Stimulated activated naive CD4-positive, alpha-beta T cell treated with Interleukin-2 at 50 U/mL for 16 hours (primary cell): ENCODE measurements at places on chromosomes 2 and 18.

GRCh38 chr2:44715671-44716081 lies 225.8 kb upstream of the SIX3 start:
- no peak for DNase-seq

GRCh38 chr2:189018631-189019030 lies 44.5 kb downstream of the COL3A1 start:
- DNase-seq: no peak

DNA sequence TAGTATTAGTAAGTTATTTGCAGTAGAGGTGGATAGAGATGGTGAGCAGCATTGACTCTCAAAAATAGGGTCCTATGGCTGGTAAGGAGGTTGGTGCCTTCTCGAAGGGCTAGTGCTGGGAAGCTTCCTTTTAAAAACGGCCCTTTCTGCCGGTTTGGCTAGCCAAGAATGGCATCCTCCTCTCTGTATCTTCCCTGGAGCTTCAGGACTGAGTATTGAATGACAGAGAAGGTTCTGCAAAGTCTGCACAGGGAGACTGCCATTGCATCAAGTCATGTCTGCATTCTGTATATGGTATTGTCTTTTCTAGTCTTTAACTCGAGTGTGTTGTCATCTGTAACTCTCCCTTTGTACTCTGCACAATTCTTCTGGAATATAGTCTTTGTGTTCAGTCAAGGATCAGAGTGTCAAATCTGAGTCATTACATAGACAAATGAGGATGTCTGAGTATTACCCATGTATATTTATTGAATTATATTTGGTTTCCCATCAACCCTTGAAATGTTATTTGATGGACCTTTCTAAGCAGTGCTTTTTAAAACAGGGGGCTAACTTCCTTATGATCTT lies 1.1 kb downstream of the LDLRAD4 start:
- DNase-seq: no peak

GRCh38 chr2:46332686-46333281 lies 35.6 kb downstream of the EPAS1 start:
- no peak for DNase-seq

- DNase-seq: no peak
Measured at GRCh38 chr2:136736236-136736635, 29.1 kb upstream of the THSD7B start.

DNA sequence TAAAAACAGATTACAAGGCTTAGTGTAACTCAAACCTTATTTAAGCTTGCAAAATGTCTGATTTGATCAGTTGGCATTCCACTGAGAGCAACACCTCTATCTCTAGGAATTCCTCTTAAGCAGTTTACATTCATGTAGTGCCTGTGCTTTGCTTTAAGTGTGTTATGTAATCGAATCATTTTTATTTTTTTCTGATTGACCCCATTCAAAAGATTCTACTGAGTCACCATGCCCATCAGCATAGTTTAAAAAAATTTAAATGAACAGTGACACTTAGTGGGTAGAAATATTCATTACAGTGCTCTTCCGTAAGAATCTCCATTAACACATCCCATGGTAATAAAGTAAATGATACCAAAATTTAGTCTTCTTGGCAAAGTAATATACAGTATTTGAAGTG lies 67.8 kb upstream of the SLC4A10 start:
- DNase-seq: no peak

DNA sequence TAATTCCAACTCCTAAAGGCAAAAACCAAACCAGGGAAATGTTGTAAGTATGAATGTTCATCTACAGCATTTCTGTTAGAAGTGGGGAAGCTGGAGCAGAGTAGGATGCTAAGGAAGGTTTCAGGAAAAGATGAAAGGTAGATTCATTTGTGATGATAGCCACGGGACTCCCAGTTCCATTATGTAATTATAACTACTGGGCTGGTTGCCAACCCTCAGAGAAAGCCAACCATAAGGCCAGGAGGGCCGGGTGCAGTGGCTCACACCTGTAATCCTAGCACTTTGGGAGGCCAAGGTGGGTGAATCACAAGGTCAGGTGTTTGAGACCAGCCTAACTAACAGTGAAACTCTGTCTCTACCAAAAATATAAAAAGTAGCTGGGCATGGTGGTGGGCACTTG lies 288.9 kb upstream of the ETAA1 start:
- DNase-seq: no peak

- no peak for DNase-seq
Measured at GRCh38 chr2:68151037-68151436, 6.7 kb upstream of the PNO1 start.

- no peak for DNase-seq
Measured at GRCh38 chr2:224528171-224528570, 57.0 kb downstream of the CUL3 start.

- no peak for DNase-seq
Measured at GRCh38 chr2:169372561-169372960, 10.2 kb upstream of the LRP2 start.

GRCh38 chr2:64924170-64924934 lies 64.8 kb upstream of the SLC1A4 start:
- no peak for DNase-seq

GRCh38 chr18:48294899-48295585 lies 114.1 kb downstream of the ZBTB7C start:
- DNase-seq: no peak

GRCh38 chr2:156435396-156435717 lies 822 bp upstream of the GPD2 start:
- DNase-seq: no peak

DNA sequence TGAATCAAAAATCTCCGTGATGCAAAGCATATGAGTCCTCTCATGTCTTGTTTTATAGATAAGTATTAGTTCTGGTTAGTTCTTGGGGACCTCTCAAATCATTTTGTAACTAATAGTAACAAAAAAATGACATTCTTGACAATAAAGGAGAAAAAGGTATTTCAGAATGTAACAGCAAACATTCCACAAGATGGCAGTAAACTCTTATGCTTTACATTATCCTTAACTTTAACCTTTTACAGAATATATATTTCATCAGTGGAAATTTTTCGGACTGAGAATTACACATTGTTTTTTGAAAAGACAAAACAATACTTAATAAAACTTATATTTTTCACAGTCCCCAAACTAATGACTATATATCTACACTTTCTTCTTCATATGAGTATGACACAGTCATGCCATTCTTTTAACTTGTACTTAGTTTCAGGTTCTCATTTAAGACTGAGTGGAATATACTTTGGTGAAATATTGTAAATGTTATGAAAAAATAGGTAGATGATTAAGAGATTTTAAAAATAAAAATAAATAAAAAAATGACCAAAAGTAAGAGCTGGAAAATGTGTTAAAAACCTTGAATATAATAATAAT lies 142.9 kb upstream of the NXPH2 start:
- DNase-seq: no peak

DNA sequence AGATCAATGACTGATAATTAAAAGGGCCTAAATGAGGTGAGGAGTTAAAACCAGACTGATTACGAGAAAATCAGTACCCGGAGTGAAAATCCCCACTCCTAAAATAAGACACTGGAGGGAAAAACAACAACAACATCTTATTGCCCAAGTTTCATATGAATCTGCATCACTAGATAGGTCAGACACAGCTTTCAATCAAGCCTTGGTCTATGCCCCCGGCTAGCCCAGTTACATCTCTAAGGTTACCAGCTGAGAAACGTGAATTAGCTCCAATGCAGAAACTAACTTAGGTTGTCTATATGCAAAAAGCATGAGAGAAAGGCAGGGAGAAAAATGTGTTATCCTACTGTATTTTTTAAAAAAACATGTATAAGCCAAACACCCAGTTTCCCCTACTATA lies 53.7 kb downstream of the ROCK2 start:
- DNase-seq: no peak

DNA sequence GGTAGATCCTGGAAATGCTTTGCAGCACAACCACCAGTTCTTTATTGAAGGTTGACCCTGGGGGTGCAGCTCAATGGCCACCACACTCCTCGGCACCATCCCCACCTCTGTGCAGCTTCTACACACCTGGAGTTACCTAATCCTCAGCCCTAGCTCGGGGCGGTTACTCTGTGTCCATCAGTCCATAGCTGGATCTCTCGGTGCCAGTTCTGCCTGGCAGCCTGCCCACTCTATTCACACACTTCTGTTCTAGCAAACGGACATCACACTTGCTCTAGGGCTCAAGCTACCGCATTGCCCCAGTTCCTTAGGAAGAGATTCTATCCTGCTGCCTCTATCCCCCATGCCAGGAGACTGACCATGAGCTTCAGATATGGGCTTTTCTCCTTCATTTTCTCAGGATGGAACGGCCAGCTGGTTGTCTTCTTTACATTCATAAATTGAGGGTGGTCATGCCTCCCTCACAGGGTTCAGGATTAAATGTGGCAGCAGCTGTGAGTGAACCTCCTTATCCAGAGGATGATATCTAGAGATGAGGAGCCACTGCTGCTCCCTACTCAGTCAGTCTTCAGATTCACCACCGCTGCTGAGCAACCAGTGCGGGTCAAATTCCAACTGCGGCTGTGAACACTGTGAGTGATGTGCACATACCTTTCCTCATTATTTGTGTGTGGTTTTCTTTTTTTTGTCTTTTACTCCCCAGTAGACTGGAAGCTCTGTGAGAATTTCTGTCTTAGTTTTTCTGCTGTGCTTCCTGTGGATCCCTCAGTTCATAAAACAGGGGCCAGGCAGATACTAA lies 66.9 kb upstream of the TRIB2 start:
- DNase-seq: no peak

DNA sequence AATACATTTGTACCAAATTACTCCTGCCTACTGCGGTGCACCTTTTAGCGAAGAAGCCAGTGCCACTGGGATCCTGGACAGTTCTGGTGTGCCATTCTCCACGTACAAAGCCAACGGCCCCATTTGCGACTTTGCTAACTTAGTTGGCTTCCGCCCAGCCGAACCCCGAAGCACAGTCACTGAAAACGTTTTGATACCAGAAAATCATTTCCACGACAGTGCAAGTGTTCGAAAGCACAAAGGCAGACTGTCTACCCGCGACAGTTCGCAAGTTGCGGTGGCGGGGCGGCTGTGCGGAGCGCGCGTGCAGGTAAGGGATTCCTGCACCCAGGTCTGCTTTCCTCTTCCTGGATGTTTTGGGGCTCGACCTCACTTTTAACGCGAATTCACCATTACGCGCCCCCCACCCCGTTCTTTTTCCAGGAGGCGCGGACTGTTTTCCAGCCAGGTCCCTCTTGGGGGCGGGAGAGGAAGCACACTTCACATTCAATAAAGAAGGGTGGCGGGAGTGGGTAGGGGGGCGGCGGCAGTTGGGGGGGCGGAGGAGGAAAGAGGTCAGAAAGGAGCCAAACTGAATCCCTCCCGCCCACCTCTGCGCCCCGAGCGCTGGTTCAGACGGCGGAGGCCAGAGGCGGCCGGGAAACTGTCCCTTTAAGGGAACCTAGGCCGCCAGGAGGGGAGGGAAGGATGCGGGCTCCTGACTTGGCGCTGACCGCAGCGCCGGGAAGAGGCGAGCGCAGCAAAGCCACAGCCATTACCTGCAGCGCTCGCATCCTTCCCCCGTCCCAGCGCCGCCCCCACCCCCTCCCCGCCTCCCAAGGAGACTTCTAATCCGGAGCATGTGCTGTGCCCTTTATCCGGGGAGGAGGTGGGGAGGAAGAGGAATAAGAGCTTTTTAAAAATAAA lies 107.4 kb upstream of the KCTD1 start:
- DNase-seq: no peak

GRCh38 chr2:119301413-119301812 lies 65.2 kb downstream of the C2orf76 start:
- no peak for DNase-seq

DNA sequence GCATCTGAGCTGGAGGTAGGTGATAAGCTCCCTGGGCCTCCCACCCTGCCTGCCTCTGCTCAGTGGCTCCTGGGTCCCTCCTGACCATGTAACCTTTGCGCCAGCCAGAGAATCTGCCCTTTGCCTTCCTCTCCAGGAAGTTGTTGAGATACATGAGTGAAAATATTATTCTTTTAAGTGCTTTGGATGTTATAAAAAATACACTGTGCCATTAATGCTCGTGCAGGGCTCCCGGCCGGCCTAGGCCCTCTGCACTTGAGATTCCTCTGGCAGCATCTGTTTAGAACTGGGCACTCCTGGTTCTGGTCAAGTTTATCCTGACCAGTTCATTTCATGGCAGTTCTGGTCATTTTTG lies 18.8 kb downstream of the AGAP1 start:
- no peak for DNase-seq

GRCh38 chr2:153890576-153890975 lies 18.9 kb downstream of the GALNT13 start:
- DNase-seq: no peak

GRCh38 chr2:70570041-70570661 lies 16.5 kb upstream of the TGFA start:
- no peak for DNase-seq

DNA sequence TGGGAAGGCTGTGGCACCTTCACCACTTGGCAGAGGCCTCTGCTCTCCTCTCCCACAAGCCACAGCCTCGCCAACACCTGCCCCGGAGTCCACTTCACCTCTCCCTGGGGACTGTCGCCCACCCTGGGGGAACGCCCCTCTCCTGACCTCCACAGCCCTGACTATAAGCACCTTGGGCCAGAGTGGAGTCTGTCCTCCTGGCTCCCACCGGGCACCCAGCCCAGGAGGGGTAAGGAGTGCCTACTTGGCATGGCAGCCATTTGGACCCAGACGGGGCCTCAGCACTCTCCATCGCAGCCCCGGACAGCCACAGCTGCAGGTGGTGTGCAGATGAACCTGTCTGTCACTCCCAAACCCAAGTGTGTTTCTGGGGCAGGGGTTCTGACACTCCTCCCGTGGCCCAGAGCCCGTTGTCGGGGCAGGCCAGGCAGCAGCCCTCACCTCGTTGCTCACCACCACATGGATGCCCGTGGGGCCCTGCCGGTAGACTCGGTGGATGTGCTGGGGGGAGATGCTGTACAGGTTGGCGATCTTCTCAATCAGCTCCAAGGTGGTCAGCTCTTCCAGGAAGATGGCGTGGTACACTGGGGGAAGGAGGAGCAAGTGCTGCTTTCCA lies 53.5 kb downstream of the TFCP2L1 start:
- no peak for DNase-seq

DNA sequence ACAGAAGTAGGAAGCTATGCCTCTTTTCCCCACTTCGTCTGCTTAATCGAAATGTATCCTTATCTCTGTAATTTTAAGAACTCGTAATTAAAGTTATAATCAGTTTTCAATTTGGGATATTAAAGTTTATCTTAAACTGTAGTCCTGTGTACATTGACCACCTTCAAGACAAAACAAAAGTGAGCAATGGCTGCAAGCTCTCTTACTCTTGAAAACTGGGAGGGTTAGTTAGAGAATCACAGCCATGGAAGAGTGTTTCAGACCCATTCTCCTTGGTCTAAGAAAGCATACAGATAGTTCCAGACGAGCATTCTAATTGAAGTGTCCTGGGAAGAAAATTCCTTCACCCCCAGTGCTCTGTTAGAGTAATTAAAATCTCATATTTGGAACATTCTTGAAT lies 2.0 kb downstream of the KCMF1 start:
- no peak for DNase-seq
